ENCODE measurements at places on chromosomes 1 and 21. TPM values are rescaled to one million over a fixed set of nuclear protein-coding genes. Genes with fewer than 3 reads are reported as not detected.

DNA sequence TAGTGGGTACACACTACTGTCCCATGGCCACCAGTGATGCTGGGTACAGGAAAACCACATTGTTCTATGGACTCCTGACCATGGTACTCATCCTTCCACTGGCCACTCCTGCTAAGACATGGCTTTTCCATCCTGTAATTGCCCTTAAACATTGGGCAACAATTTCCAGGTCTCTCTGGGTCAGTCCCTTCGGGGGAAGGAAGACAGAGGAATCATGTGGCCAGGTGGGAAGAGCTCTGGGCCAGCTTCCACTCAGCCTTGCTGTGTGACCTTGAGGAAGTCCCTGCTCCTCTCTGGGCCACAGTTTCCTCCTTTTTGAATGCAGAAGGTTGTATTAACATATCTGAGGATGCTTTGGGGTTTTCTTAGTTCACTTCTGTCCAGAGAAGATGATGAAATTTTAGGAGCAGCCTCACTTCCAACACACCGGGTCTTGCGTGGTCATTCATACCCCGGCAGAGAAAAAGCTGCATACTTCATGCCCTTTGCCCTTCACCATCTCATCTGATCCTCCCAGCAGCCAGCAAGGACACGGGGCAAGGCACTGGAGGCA lies 50.8 kb downstream of the SRRM1 start:
- no peak for DNase-seq

- no peak for DNase-seq
Measured at GRCh38 chr1:236021424-236022135, 43.3 kb downstream of the NID1 start.

DNA sequence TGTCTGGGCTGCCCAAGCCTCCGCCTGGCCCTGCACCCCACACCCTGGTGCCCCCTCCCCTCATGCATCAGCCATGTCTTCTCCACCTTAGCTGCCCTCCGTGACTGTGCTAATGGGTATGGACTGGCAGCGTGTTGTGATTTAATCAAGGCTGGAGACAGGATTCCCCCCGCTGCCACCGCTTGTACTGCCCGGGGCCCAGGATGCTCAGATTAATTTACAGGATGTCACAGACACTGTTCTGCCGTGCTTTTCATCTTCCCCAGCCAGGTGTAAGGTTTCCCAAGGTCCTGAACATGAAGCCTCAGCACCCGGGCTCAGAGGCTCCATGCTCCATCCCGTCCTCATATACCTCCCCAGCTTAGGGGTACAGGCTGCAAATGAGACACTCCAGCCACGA lies 66.3 kb downstream of the TAS1R2 start:
- no peak for DNase-seq

DNA sequence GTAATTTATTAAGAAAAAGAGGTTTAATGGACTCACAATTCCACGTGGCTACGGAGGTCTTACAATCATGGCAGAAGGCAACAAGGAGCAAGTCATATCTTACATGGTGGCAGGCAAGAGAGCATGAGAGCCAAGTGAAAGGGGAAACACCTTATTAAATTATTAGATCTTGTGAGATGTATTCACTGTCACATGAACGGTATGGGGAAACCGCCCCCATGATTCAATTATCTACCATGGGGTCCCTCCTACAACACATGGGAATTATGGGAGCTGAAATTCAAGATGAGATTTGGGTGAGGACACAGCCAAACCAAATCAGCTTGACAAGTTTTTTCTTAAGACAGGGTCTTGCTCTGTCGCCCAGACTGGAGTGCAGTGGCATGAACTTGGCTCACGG lies 14.3 kb downstream of the DAP3 start:
- no peak for DNase-seq

DNA sequence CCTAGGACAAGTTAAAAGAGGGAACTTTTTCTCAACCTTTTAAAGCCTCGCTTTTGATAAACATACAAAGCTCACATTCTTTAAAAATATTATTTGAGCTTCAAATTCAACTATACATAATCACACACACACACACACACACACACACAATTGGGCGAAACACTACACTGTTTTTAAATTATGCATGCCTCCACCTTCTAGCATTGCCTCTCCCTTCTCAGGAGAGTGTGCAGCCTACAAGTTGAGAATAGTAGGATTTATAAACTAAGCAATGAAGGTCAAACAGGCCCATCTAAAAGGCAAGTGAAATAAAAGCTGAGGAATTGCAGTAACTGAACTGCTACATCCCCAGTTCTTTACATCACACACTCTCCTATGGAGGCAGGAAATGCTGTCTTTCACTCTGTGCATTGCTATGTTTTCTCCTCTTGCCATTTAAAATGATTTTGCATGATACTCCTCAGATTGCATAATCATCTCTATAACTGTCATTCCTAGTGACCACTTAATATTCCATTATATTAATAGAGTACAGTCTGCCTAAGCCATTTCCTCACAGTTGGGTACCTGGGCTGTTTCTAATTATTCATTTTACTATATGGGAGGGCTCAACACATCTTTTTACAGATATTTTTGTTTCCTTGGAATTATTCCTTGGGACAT lies 92.5 kb upstream of the KCNE2 start:
- DNase-seq = no peak

- DNase-seq = no peak
Measured at GRCh38 chr1:205466595-205467220, 10.9 kb upstream of the BLACAT1 start.

- DNase-seq = no peak
Measured at GRCh38 chr1:204621996-204622395, 63.5 kb downstream of the LRRN2 start.

GRCh38 chr1:94856868-94857267 lies 36.7 kb downstream of the SLC44A3 start:
- DNase-seq = no peak

DNA sequence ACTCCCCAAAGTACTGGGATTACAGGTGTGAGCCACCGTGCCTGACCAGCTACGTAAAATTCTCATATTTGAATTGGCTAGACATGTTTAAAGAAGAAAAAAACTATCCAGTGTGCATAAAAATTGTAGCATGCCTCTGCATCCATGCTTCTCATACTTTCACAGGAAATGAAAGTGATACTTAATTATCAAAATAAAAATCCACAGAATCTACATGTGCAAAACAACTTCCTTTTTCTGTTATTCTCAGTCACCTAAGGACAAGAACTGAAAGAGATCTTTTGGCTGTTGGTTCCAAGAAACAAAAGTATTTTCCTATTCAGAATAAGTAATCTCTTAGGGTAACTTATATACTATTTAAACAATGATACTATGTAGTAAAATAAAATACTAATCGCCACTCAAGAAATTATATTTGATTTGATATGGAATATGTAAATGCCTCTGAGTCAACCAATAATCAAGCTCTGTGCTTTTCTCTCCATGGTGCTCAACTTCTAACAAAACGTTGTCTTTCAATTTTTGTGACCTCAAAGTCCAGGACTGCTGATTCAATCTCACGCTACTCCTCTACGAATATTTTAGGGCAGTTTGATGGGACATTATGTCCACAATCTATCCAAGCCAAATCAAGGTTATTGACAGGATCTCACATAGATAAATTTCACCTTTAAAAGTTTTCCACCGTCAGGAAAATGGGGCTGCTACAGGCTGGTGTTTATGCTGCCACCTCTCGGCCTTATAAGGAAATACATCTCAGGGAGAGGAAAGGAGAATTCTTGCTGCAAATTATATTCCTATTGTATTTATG lies 102.7 kb downstream of the ZNF281 start:
- no peak for DNase-seq

DNA sequence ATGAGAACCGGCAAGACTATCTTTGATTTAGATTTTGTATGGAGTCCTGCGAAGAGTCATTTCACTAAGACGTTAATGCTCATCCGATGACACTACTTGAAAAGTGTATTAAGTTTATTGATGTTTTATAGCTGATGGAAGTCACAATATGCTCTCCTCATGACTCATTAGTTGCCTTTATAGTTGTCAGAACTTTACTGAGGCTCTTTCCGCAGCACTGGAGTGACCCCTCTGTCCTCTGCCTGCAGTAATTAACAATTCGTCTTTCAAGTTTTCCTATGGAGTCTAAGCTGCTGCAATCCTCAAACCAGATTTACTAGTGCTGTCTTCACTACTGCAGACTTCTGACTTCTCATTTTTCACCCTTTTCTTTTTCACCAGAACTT lies 853 bp downstream of the USP16 start:
- no peak for DNase-seq

GRCh38 chr1:101463195-101463594 lies 226.4 kb downstream of the S1PR1 start:
- DNase-seq = no peak

GRCh38 chr1:55078470-55078869 lies 39.1 kb downstream of the PCSK9 start:
- no peak for DNase-seq

GRCh38 chr1:217718873-217719272 lies 87.7 kb downstream of the SPATA17 start:
- no peak for DNase-seq

Gene TAL1
- 0.04 TPM for total RNA-seq

Gene ANKRD34A
- total RNA-seq = 0.39 TPM

Gene RUNX3
- 0.35 TPM for total RNA-seq

Gene NEK2
- total RNA-seq = 17.6 TPM

Gene ST6GALNAC3
- total RNA-seq = 11.2 TPM

Gene HPCAL4
- 0.15 TPM for total RNA-seq

Gene VANGL1
- total RNA-seq = 13.5 TPM
